ENCODE measurements at places on chromosomes 3 and 15. TPM values are rescaled to one million over a fixed set of nuclear protein-coding genes. Genes with fewer than 3 reads are reported as not detected.

The BFSP2 gene
- not detected for total RNA-seq

DNA sequence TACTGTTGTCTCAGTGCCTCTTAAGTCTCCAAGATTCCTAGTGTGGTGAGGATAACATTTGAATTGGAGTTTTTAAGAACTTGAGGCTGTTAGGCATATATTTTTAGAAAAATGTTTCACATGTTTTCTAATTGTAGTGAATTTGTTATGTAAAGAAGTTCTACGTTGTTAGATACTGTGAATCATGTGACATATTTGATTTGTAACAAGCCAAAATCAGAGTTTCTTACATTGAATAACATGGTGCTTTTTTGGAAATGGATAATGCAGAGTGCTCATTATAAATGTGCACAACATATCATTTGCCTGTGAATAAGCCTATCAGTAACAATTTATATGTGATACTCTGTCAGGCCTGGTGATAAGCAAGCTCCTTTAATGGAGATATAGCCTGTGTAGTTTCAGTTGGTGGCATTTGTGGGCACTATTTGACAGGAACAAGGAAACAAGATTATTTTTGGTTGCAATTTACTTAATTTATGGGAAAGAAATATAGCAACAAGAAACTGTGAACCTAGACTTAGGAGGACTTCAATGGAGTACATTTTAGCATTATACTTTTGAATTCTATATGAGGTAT is 328.8 kb downstream of the ARPP21 start:
- no peak for DNase-seq

DNA sequence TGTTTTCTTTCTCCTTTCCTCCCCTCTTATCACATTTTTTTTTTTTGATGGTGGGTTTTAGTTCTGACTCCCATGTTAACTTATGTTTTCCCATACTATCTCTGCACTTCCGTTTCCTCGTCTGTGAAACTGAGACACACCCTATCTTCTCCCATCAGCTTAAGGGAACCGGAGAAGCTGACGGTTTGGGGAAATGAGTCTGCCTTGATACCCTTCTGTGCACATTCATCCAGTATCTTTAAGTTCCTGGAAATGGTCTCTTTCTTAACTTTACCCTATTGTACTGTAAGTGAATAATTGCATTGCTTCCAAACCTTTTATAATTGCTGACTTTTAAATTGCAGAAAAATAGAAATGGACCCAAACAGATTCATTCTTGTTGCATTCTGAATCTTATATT is 26.2 kb upstream of the CFAP161 start:
- no peak for DNase-seq

- DNase-seq: no peak
Measured at GRCh38 chr3:102374863-102375634, 59.8 kb upstream of the ZPLD1 start.

- peak; percentile 44 for DNase-seq
Measured at GRCh38 chr15:87619161-87619960, 637.2 kb downstream of the NTRK3 start.

DNA sequence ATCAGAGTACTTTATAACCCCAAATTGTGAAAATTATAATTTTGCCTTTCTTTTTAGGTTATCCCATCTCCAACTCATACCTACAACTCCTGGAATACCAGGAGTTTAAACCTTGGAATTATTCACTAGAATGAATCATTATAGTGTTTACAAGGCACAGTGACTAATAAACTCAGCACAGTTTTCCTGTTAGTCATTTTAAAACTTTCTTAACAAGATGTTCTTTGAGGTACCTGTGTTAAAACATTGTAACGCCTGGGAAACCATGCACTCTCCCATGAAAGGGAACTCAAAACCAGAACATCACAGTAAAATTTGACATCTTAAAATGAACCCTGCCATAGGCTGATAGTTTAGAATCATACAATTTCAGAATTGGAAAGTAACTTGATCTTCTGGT is 132.4 kb upstream of the OSTN start:
- DNase-seq: no peak

The ZWILCH gene
- 1.8 TPM for total RNA-seq

The PRSS50 gene
- total RNA-seq: 0.10 TPM

DNA sequence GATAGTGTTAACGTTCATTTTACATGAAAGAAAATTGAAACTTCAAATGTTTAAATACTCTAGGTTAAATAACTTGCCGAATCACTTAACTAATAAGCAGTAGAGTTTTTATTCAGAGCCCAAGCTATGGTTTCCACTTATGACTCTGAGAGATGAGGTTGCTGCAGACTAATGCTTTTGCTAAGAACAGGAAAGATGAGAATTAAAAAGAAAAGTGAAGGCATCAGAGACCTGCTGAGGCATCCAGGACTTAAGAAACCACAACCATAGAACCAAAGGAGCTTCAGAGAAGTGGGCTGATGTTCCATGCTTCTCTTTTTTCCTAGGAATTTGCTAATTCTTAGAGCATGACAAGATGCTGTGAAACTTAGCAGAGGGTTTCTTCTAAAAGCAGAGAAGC is 9.5 kb downstream of the HMG20A start:
- no peak for DNase-seq
